ENCODE measurements at places on chromosomes 5 and 9.

DNA sequence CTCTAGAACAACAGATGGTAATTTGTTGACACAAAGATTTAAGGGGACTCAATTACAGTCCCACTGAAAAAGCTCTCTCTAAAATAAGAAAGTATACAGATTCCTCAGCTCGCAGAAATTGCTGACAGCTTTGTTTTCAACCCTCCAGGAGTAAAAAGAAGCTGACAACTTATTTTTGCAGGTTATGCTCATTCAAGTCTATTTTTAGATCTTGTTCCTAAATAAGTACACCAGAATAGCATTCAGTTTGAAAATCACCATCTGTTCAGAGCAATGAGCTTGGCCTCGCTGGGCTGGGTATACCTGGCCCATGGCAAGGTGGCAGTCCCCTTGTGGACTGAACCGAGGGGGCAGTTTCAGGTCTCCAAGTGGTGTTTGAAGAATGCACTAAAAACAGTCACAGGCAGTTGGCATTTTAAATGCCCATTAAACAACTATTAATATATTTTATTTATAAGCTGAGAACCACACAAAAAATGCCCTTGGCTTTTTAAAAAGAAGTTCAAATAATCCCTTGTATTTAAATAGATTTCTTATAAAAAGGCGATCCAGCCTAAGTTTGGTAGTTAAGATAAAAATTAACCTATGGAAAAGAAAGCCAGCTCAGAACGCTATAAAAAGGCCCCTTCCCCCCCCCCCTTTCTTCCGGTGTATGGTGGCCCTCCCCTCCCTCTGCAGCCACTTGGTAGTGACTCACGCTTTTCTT lies 169.2 kb downstream of the AUH start:
- DNase-seq = no peak

DNA sequence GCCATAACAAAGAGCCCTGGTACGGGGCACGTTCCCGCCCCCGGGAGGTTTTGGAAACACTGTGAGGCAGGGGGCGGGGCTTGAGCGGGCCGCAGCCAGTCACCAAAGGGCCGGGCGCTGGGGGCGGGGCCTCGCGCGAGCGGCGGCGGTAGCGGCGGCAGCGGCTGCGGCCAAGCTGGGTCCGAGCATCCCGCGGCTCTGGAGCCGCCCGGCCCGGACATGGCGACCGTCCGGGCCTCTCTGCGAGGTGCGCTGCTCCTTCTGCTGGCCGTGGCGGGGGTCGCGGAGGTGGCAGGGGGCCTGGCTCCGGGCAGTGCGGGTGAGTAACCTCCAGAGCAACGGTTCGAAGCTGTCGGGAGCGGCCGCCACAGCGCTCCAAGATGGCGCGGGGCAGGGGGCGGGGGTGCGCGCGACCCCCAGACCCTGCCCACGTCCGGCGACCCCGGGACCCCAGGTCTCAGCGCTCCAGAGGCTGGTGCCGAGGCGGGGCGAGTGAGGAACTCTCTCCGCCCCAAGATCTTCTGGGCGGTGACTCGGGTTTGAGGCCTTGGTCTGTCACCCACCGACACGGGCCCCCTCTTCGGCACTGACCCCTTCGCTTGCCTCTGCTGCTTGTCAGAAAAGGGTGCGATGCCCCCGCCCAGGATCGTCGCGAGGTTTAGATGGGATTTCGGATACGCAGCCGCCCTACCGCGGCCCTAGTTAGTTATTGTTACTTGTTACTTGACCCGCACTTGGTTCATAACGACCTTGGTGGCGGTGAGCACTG lies at the start of gene RECK:
RECK (plus strand) TSS at position 134 of the 769 bp plus-strand sequence; CDS start at position 220, 86 bp downstream.
- peak; percentile 73 for DNase-seq

DNA sequence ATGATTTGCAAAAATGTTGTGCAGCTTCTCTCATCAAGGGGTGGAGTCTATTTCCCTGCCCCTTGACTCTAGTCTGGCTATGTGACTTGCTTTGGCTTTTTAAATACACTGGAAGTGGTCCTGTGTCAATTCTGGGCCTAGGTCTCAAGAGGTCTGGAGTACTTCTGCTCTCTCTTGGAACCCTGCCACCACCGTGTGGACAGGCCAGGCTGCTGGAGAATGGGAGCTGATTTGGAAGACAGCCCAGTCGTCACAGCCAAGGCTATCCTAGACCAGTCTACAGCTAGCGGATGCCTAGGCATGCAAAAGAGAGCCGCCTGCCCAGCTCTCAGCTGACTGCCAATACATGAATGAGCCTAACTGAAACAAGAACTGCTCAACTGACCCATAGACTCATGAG lies 56.7 kb upstream of the CLINT1 start:
- no peak for DNase-seq

- no peak for DNase-seq
Measured at GRCh38 chr5:56406838-56407237, 173.7 kb upstream of the ANKRD55 start.
